ENCODE measurements at places on chromosomes 5 and 9.

GRCh38 chr5:54344653-54345052 is 34.3 kb upstream of the ARL15 start:
- DNase-seq, result no peak
- no peak overlapping the region for H3K4me3 ChIP-seq
- H3K27me3 ChIP-seq, result peaks cover 18% of the 10 kb centered on the region

DNA sequence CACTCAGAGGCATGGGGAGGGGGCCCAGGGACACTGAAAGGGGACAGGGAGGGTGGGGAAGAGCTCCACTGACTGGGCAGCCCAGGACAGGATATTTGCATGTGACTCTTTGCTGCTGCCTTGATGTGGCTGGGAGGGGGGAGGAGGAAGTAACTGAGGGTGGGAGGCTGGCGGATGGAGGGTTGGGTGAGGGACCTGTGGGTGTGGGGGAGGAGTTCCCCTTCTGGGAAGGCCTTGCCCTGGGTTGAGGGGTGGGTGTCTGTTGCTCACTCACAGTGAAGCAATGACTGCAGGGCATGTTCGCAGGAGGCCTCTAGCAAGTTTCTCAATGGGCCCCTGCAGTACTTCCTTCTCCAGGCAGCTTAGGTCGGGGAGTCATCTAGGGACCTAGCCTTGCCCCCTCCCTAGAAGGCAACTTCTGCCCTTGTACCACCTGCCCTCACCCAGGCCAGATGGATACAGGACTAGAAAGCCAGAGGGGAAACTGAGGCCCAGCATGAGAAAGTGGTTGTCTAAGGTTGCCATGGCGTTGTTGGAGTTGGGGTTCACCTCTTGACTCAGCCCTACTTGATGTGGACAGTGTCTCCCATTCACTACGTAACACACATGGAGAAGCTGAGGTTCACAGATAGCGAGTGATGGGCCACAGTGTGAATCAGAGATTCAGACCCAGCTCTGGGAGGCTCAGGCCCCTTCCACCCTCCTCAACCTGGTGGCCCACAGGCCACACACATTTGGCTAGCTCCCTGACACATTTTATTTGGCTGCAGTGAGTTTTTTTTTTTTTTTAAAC is 3.0 kb downstream of the GRK6 start:
- peak; percentile 79 for DNase-seq
- H3K4me1 ChIP-seq, result peaks cover 58% of the 10 kb centered on the region

- no peak for DNase-seq
- H3K27ac ChIP-seq, result no peak overlapping the region
- H3K4me3 ChIP-seq, result no peak overlapping the region
- peaks cover 20% of the 10 kb centered on the region for H3K4me1 ChIP-seq
Measured at GRCh38 chr5:38455796-38456330, 100.6 kb downstream of the LIFR start.

- H3K27me3 ChIP-seq, result peaks cover 18% of the 10 kb centered on the region
- no peak overlapping the region for H3K27ac ChIP-seq
- H3K4me1 ChIP-seq, result peaks cover 8% of the 10 kb centered on the region
- H3K4me3 ChIP-seq, result no peak overlapping the region
- DNase-seq, result no peak
Measured at GRCh38 chr9:134722120-134722701, 80.6 kb downstream of the COL5A1 start.

- peak overlapping the region; percentile 87 for H3K4me3 ChIP-seq
- H3K27me3 ChIP-seq, result no peaks in the 10 kb centered on the region
- H3K27ac ChIP-seq, result peak overlapping the region; percentile 96
- H3K4me1 ChIP-seq, result peaks cover 45% of the 10 kb centered on the region
- no peaks in the 10 kb centered on the region for H3K36me3 ChIP-seq
Measured at GRCh38 chr9:35910613-35911359, 1.5 kb downstream of the SPAAR start.

DNA sequence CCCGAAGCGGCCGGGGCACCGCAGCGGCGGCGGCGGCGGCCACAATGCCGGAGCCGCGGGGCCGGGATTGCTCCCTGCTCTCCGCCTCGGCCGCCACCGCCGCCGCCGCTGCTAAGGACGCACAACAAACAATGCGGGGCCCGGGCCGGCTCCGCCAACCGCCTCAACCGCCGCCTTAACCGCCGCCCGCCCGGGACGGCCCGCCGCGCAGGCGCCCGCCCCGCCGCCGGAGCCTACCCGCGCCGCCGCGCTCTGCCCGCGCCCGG is 254 bp downstream of the STRBP start:
- H3K4me1 ChIP-seq, result peaks cover 30% of the 10 kb centered on the region
- H3K4me3 ChIP-seq, result peak overlapping the region; percentile 94
- no peaks in the 10 kb centered on the region for H3K27me3 ChIP-seq
- no peaks in the 10 kb centered on the region for H3K36me3 ChIP-seq

GRCh38 chr9:135575995-135576631 is 14.6 kb downstream of the PAEP start:
- no peaks in the 10 kb centered on the region for H3K4me1 ChIP-seq
- DNase-seq, result no peak
- no peak overlapping the region for H3K4me3 ChIP-seq
- no peaks in the 10 kb centered on the region for H3K27me3 ChIP-seq
- no peaks in the 10 kb centered on the region for H3K36me3 ChIP-seq
- H3K27ac ChIP-seq, result no peak overlapping the region

GRCh38 chr9:3880851-3881250 is 355.1 kb upstream of the RFX3 start:
- no peak for DNase-seq
- H3K4me3 ChIP-seq, result no peak overlapping the region
- no peak overlapping the region for H3K27ac ChIP-seq

DNA sequence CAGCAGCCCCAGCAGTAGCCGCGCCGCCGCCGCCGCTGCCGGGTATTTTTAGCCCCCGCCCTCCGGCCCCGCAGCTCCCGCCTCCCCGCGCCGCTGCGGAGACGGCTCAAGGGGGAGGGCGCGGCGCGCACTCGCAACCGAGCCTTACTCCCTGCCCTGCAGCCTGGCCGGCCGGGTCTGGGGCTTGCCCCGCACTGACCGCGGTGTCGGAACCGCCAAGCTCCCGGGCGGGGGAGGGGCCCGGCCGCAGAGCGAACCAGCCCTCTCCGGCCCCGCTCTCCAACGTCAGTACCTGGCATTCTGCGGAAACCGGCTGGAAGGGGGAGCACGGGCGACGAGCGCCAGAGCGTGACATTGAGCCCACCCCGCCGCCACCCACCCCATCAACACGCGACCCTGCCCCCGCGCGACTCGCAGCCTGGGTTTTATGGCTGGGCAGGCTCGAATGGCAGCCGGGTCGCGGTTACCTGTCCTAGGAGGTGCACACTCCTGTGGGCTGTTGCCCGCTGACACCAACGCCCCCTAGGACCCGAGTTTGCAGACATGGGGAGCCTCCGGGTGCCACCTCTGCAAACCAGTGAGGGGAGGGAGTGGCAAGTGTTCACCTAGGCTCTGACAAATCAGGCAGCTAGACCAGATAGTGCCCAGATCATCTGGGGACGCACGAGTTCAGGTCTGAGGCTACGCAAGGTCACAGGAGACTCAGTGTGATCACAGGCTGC is at the start of gene ACSL6:
Gene ACSL6 (minus strand): TSS at position 37 of the 722 bp plus-strand sequence. CDS start 105 bp downstream, outside the sequence.
- peaks cover 42% of the 10 kb centered on the region for H3K4me1 ChIP-seq
- DNase-seq, result peak; percentile 53
- peak within 1 kb of the TSS; percentile 90 for H3K4me3 ChIP-seq
- no peaks in the 10 kb centered on the region for H3K36me3 ChIP-seq

DNA sequence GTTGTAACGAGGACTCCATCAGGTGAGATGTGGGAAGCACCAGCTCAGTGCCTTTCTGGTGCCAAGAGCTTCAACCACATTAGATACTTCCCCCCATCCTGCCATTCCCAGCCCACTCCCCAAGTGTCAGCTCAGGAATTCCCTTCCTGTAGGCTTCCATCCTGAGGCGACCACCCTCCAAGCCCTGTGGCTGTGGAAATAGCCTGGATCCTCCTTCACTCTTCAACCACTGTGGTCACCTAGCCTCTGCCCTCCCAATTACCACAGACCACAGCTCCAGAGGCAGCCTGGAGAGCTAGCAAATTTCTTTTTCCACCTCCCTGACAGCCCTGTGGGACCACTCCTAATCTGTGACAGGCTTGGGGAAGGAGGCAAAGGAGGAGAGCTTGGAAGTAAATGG is 219.8 kb upstream of the MAP3K1 start:
- H3K4me1 ChIP-seq, result peaks cover 23% of the 10 kb centered on the region
- no peak for DNase-seq
- no peak overlapping the region for H3K27ac ChIP-seq
- no peaks in the 10 kb centered on the region for H3K36me3 ChIP-seq
- H3K27me3 ChIP-seq, result no peaks in the 10 kb centered on the region

DNA sequence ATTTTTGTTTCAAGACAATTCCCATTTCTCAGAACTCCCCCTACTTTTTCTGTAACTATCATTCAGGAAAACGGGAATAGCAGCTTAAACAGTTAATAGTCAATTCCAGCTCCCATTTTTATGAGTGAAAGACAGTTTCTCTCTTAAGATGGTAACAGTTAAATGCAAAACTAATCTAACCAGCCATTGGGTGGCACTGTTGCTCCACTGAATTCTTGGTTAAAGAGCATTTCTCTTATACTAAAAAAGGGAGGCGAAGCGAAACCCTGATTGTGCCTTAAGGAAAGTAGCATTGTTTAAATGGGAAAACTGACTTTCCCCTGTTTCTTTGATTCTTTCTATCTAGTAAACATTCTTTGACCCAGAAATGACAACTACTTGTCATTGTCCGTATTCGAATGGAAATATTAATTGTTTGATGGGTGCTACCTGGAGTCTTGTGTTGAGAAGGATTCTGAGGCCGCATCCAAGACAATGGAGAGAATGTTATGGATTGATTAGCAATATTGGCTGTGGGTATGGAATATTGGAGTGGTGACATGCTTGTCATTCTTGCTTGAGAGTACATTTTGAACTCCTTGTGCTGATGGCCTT is 507.8 kb downstream of the MAT2B start:
- H3K27ac ChIP-seq, result no peak overlapping the region
- H3K27me3 ChIP-seq, result no peaks in the 10 kb centered on the region
- no peaks in the 10 kb centered on the region for H3K36me3 ChIP-seq
- no peak overlapping the region for H3K4me3 ChIP-seq
- DNase-seq, result no peak
- peaks cover 2% of the 10 kb centered on the region for H3K4me1 ChIP-seq

- no peak overlapping the region for H3K27ac ChIP-seq
- H3K36me3 ChIP-seq, result no peaks in the 10 kb centered on the region
- no peaks in the 10 kb centered on the region for H3K27me3 ChIP-seq
- DNase-seq, result no peak
Measured at GRCh38 chr5:3377176-3377575, 218.5 kb upstream of the IRX1 start.

- no peaks in the 10 kb centered on the region for H3K4me1 ChIP-seq
- no peak overlapping the region for H3K4me3 ChIP-seq
- no peak for DNase-seq
- H3K36me3 ChIP-seq, result no peaks in the 10 kb centered on the region
- H3K27me3 ChIP-seq, result peaks cover 42% of the 10 kb centered on the region
Measured at GRCh38 chr9:91515074-91515687, 91.5 kb upstream of the NFIL3 start.

DNA sequence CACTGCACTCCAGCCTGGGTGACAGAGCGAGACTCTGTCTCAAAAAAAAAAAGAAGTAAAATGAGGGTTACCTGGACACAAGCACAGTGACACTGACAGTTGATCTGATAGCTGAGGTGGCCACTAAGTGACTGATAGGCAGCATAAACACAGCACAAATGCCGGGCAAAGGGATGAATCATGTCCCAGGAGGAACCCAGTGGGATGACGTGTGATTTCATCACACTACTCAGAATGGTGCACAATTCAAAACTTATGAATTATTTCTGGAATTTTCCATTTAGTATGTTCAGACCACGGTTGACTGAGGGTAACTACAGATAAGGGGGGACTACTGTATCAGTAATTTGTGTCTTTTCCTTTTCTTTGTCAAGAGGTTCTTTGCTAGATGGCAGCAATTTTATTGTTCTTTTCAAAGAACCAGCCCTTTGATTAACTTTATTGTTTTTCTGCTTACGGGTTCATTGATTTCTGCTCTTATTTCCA is 34.3 kb upstream of the RNF130 start:
- H3K27ac ChIP-seq, result no peak overlapping the region
- no peak for DNase-seq
- H3K4me3 ChIP-seq, result no peak overlapping the region
- peaks cover 3% of the 10 kb centered on the region for H3K36me3 ChIP-seq

- peaks cover 2% of the 10 kb centered on the region for H3K4me1 ChIP-seq
- H3K27ac ChIP-seq, result no peak overlapping the region
- H3K4me3 ChIP-seq, result no peak overlapping the region
- H3K27me3 ChIP-seq, result peaks cover 9% of the 10 kb centered on the region
- DNase-seq, result no peak
- H3K36me3 ChIP-seq, result no peaks in the 10 kb centered on the region
Measured at GRCh38 chr9:35871545-35871944, 1.3 kb upstream of the OR13J1 start.

Data from T-helper 17 cell (primary cell).